ENCODE measurements at places on chromosomes 6 and 20.

GRCh38 chr20:3611901-3612300 is 51.3 kb downstream of the GFRA4 start:
- no peak for DNase-seq

DNA sequence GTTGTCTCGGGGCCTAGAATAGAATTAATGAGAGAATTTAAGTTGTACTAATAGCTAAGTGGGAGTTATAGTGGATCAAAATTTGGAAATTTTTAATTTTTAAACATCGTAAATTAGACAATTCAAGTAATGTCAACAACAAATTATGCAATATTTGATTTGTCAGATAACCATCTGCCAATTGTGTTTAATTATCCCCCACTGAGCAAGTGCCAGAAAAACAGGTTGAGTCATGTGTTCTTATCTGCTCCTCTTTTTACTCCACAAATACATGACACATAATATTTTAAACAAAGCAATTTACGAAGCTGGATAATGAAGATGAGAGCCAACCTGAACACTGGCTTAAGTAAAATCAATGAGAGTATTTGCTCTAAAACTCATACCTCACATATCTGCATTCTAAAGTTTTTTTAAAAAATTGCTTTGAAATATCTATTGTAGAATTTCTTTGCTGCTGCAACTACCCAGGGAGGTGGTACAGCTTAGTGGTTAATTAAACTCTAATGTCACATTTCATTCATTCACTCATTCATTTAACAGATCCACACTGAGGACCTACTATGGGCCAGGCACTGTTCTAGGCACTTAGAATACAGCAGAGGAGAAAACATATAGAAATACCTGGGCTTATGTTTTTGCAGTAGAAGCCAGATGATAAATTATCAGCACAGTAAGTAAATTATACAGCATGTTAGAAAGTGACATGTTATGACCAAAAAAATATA is 57.1 kb upstream of the MAP7 start:
- DNase-seq: no peak

GRCh38 chr6:132361101-132361500 is 40.2 kb downstream of the MOXD1 start:
- DNase-seq: no peak

DNA sequence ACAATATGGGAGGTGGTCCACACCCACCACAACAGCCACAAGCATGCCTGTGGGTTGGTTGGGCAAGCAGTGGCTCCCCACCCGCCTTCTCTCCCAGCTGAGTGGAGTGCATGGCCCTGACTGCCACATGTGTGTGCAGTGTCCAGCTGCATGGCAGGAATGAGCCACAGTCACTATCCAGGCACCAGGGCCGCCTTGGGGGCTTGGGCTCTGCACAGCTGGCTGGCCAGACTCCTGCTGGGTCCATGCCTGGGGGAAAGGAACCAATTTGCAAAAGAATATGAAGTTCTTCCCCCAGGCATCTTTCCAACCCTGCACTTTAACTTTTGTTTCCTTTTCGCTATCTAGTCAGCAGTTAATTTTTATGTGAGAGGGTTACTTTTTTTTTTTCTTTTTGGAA is 11.6 kb upstream of the ASCC3 start:
- DNase-seq: no peak

GRCh38 chr6:127578900-127579299 is 1.9 kb downstream of the C6orf58 start:
- no peak for DNase-seq

- DNase-seq: no peak
Measured at GRCh38 chr6:148548065-148548748, 198.6 kb upstream of the UST start.

GRCh38 chr20:4944518-4945313 is 56.6 kb downstream of the SLC23A2 start:
- DNase-seq: no peak

- DNase-seq: no peak
Measured at GRCh38 chr6:24524805-24525204, 30.0 kb downstream of the ALDH5A1 start.

GRCh38 chr20:31853481-31853880 is 8.1 kb upstream of the FOXS1 start:
- no peak for DNase-seq
